ENCODE measurements at places on chromosomes 4 and X. TPM values are rescaled to one million over a fixed set of nuclear protein-coding genes. Genes with fewer than 3 reads are reported as not detected.

DNA sequence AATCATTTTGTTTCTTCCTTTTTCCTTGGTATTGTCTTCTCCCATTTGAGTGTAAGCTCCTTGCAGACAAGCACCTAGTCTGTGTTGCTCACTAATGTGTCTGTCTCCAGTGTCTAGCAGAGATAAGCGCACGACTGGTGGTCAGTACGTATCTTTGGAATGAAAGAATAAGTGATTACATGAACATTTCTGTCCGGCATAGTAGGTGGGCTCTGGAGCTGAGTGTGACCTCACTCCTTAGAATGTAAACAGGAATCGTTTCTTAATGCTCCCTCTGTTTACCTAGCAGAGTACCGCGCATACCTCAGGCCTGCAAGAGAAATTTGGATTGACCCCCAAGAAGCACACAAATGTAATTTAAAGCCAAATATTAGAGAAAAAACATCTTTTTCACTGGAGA is 235.4 kb downstream of the MAML3 start:
- no peak for DNase-seq

GRCh38 chrX:136999024-136999423 is 34.8 kb downstream of the GPR101 start:
- no peak for DNase-seq

GRCh38 chr4:99832321-99832720 is 15.7 kb downstream of the DAPP1 start:
- DNase-seq, result no peak

Gene TMEM144
- total RNA-seq, result 0.60 TPM

- no peak for DNase-seq
Measured at GRCh38 chr4:171928336-171928735, 115.1 kb downstream of the GALNTL6 start.

GRCh38 chr4:26181616-26182015 is 139.2 kb upstream of the RBPJ start:
- no peak for DNase-seq
